Suppressor macrophage treated with lipopolysaccharide for 4 hours (primary cell): ENCODE measurements at places on chromosomes 16 and 17.

GRCh38 chr16:87201790-87202189 lies 115.4 kb downstream of the C16orf95 start:
- DNase-seq: no peak

GRCh38 chr17:38329284-38329683 lies 14.5 kb downstream of the GPR179 start:
- DNase-seq: no peak

DNA sequence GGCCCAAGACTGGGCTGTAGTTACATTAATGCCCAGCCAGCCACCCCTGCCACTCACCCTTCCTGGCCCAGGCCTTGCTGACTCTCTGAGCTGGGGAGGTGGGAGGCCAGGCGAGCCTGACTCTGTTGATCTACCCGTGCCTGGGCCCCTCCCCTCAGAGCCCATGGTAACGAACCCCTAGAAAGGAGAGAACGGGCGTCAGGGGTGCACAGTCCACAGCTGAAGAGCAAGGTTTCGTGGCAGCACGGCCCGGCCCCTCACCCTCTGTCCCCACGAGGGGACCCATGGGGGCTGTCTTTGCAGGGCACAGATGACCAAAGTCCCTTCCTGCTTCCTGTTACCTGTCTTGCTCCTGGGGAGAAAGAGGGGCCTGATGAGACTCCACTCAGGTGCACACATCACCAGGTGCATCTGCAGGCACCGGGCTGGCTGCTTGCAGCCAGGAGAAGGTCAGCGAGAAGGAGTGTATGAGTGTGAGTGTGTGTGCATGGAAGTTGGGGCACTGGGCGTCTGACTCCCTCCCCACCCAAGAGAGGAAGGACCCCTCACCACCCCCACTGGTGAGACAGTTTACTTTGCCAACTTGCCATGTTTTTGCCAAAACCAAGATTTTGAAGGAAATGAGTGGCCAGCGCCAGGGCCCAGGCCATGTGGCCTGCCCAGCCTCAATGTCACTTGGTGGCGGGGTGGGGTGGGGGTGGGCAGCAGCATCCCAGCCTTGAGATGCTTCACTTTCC lies 359.1 kb downstream of the SEC14L1 start:
- no peak for DNase-seq

- DNase-seq: no peak
These were observed 76.3 kb upstream of the AXIN2 start for GRCh38 chr17:65637786-65638185.

GRCh38 chr16:8863594-8864424 lies 5.0 kb downstream of the CARHSP1 start:
- no peak for DNase-seq

DNA sequence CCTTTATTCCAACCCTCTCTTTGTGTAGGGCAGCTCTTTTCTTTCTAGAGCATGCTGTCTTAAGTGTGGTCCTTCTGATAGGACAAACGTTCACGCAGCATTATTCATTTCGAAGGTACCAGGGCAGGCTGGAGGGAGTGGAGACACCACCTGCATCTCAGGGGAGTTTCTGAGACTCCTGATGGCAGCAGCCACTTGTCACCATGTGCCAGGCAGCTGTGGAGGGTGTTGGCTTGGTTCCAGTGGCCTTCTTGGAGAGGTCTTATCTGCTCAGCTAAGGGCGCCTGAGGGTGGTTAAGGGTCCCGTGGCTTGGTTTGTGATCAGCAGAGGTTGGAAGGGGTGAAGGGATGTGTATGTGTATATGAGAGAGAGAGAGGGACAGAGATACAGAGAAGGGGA lies 257.1 kb upstream of the EEF2KMT start:
- DNase-seq: no peak

GRCh38 chr16:2597560-2597902 lies 59.7 kb downstream of the PDPK1 start:
- DNase-seq: no peak

GRCh38 chr16:55542459-55543082 lies 23.9 kb upstream of the CAPNS2 start:
- peak; percentile 65 for DNase-seq

DNA sequence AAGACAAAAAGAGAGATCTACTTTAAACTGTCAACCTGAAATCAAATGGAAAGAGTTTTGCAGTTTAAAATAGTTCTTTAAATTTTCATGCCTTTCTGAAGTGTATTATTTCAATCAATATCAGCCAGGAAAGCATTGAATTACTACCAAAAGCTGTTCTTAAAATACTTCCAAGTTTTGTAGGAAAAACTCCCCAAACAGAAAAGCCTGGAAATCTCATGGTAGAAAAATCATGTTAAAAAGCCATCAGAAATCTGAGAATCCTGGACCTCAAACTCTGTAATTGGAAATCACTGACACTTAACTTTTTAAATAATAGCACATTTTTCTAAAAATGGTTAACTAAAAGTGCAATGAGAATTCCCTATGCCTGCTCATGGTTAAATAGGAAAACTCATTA lies 63.3 kb upstream of the CNTNAP4 start:
- DNase-seq: no peak

- peak; percentile 71 for DNase-seq
These were observed 103.0 kb downstream of the RAB11FIP4 start for GRCh38 chr17:31494259-31495021.

DNA sequence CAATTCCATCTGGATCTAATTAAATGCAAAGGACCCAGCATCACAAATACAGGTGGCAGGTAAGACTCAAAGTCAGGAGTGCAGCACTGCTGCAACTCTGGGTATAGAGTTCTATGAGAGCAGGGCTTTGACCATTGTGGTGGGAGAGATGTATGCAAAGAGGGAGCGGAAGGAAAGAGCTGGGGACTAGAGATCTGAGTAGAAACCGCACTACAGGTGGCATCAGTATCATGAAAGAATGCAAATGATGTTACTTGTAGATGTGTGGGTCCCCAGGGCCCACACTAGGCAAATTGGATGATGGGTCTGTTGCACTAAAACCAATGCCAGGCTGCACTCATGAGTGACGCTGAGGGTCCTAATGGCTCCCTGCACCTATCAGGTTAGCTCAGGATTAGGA lies 287.1 kb upstream of the ASIC2 start:
- DNase-seq: no peak

GRCh38 chr16:87390641-87391323 lies 1.4 kb upstream of the MAP1LC3B start:
- no peak for DNase-seq

DNA sequence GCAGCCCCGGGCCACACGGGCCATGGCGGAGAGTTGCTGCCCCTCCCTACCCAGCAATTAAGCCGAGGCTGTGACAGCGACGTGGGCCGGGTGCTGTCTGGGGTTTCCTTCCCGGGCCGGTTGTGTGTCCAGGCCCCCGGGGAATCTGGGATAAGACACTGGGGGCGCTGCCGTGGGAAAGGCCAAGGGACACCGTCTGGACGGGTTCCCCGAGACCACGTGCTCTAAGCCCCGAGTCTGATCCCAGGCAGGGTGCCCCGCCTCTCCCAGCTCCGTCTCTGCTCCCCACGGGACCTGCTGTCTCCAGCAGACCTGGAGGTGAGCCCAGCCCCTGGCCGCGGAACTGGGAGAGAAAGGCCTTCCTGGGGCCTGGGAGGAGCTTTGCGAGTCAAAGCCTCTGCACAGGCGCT lies 92.2 kb downstream of the IRX3 start:
- no peak for DNase-seq

GRCh38 chr16:87806261-87806640 lies 40.5 kb upstream of the KLHDC4 start:
- no peak for DNase-seq

GRCh38 chr17:49005140-49005539 lies 8.0 kb downstream of the IGF2BP1 start:
- DNase-seq: no peak

- no peak for DNase-seq
These were observed 57.2 kb upstream of the CACNG5 start for GRCh38 chr17:66777689-66778225.

GRCh38 chr17:79715943-79716797 lies 14.6 kb upstream of the ENPP7 start:
- DNase-seq: no peak

GRCh38 chr17:9386401-9386800 lies 189.2 kb downstream of the STX8 start:
- no peak for DNase-seq

DNA sequence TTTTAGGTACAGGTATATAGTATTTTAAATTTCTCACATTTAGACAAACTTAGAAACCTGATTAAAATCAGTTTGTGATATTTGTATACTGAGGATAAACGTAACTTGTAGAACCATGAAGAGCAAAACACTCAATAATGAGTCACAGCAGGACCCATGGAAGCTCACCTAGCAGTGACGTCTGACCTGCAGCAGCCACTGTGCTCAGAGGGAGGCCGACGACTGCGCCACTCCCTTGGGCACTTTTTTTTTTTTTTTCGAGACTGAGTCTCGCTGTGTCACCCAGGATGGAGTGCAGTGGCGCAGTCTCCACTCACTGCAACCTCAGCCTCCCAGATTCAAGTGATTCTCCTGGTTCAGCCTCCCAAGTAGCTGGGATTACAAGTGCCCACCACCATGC lies 106.2 kb upstream of the AXIN2 start:
- no peak for DNase-seq
